Psoas muscle (tissue), 8 donors: ENCODE measurements at places on chromosomes 4 and X.

- no peak for DNase-seq
Observed at GRCh38 chrX:24643116-24643515, 4.0 kb downstream of the PCYT1B start.

DNA sequence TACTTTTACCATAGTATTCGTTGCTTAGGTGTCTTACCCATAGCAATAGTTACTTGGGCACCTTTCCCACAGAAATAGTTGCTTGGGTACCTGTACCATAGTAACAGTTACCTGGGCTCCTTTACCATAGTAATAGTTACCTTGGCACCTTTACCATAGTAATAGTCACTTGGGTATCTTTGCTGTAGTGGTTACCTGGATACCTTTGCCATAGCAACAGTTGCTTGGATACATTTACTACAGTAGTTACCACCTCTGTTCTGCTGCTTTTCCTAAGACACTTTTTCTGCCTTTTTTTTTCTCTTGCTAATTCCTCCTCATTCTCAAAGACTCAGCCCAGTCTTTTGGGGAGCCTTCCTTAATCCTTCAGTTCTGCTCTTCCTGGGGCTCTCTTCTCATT lies 272.8 kb upstream of the PUDP start:
- no peak for DNase-seq

DNA sequence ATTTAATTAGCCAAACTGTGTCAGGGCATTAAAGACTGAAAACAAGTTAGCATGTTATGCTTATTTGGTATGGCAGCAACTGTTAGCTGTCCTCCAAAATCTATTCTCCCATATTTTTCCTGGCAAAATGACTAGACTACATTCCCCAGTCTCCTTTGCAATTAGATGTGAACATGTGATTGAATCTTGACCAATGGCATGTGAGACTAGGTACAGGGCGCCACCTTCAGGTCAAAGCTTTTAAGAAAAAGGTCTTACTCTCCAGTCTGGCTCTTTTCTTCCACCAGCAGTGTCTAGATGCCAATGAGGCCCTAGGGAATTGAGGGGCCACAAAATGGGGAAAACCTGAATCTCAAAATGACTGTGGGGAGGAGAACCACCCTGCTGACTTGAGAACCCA lies 408.2 kb downstream of the SMARCA1 start:
- DNase-seq = no peak

DNA sequence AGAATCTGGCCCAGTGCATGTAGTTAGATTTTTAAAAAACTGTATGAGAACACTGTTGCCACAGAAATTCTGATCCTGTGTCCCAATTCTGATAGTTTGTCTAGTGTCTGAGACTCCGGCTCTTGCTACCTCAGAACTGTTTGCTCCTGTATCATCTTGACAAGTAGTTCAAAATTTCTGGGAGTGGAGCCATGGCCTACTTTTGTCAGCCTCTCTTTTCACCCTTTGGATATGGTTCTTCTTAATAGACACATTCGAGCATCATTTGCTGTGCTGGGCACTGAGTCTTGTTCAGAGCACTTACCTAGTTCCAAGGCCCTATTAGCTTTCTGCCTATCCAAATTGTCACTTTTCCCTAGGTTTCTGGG lies 46.9 kb downstream of the ATP10D start:
- no peak for DNase-seq

DNA sequence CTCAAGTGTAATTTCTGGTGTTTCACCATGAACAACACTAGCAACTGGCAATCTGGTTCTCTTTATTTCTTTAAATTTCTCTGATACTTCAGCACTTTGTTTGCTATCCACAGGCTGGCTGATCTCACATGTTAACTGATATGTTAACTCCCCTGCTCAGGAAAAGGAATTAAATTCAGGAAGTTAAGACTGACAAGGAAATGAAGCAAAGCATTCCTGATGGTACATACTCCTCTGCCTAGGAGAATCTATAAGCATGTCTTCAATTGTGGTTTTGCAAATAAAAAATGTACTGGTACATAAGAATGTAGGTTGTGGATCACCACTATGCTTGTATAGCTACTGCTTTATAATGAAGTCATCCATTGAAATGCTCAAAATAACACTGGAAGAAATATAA lies 1119.2 kb upstream of the INTU start:
- DNase-seq = no peak

DNA sequence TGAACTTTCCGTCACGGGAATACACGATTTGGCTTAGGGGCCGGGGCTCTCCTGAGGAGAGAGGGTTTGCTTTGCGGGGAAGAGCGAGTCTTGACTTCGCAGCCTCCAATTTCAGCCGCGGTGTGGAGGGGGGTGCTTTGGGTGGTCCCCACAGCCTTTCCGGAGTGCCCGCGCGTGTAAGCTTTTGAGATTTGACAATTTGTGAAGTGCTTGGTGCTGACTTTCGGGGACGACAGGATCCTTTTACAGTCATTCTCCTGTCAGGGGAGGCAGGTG lies 355 bp downstream of the SCML1 start:
- DNase-seq = no peak

GRCh38 chr4:91113130-91113706 lies 986.0 kb downstream of the CCSER1 start:
- DNase-seq = no peak

GRCh38 chr4:80806472-80806871 lies 224.0 kb upstream of the BMP3 start:
- DNase-seq = no peak

- no peak for DNase-seq
Observed at GRCh38 chrX:54891573-54891972, 29.1 kb upstream of the TRO start.

GRCh38 chr4:134200811-134201215 lies 776 bp downstream of the PABPC4L start:
- peak; percentile 32 for DNase-seq

DNA sequence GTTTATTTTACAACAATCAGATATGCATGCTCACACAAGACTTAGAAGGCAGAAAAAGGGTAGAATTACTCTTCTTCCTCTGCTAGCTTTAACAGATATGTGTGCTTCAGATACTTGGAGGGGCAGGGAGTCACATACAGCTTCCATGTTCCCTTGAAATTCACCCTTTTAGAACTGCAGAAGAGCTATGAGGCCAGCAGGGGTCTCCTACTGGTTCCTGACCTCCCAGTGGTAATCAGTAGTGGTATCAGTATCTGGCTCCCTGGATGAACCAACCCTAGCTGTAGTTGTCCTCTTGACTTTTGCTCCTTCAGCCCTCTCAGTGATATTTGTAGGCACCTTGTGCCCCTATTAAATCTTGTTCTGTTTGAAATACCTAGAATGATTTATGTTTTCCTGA lies 81.5 kb downstream of the RCHY1 start:
- DNase-seq = no peak

- no peak for DNase-seq
Observed at GRCh38 chr4:74189331-74190043, 31.6 kb downstream of the MTHFD2L start.

GRCh38 chr4:153684182-153684970 lies at the start of gene TLR2:
Gene TLR2 (plus strand): TSS chr4:153684280. CDS start chr4:153702908, 18,628 bp downstream.
- DNase-seq = peak; percentile 80

DNA sequence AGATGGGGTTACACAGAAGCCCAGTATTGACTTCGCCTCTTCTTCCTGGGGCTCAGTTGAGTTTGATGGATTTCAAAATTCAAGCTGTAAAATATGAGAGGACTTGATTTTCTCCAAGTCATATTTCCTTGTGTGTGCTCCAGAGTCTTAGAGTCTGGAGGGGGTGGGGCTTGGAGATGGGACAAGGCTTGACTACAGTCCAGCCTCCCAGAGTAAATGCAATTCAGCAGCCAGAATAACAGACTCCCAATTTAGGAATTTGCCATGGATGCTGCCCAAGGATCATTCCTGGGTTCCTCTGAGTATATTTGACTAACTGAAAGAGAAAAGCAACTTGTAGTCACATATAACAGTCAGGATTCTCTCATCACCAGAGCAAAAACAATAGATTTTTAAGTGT lies 53.7 kb upstream of the RBPJ start:
- DNase-seq = peak; percentile 77

DNA sequence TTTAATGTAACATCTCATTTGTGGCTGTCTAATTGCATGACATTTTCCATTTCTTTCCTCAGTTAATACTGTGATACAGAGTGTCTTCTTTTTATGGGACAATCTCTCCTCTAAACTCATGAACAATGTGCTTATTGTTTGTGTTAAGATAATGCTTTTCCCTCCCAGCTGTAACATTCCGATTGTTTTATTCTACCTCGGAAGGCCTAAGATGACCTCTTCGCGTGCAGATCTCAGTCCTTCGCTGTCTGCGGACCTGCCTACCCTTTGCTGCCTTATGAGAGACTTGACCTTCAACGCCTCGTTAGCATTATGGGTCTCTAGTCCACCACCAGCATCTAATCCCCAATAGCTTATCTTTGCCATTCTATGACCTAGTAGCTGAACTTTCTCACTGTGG lies 29.8 kb upstream of the ZFP42 start:
- DNase-seq = no peak

- DNase-seq = no peak
Observed at GRCh38 chr4:188262464-188262863, 123.2 kb downstream of the TRIML1 start.

DNA sequence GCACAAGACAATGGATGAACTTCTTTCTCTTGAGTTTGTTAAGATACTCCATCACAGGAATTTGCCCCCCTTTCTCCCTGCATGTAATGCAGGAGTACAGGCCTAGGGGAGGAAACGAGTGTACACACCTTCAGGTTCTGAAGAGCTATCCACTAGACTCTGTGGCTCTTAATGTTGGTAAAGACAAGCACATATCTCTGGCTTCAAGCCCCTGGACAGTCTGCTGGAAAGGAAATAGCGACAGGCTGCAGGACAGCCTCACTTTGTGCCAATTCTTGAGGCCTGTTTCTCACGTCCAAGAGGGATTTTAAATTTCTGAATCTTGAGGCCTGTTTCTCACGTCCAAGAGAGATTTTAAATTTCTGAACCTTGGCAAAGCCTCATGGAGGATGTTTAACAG lies 87.1 kb downstream of the RLIM start:
- no peak for DNase-seq

GRCh38 chrX:106948641-106949040 lies 28.4 kb downstream of the CLDN2 start:
- no peak for DNase-seq

- no peak for DNase-seq
Observed at GRCh38 chrX:42804524-42804923, 26.6 kb upstream of the PPP1R2C start.

GRCh38 chrX:40444798-40445496 lies 135.8 kb upstream of the ATP6AP2 start:
- no peak for DNase-seq

GRCh38 chr4:19879330-19879729 lies 372.4 kb upstream of the SLIT2 start:
- DNase-seq = no peak

DNA sequence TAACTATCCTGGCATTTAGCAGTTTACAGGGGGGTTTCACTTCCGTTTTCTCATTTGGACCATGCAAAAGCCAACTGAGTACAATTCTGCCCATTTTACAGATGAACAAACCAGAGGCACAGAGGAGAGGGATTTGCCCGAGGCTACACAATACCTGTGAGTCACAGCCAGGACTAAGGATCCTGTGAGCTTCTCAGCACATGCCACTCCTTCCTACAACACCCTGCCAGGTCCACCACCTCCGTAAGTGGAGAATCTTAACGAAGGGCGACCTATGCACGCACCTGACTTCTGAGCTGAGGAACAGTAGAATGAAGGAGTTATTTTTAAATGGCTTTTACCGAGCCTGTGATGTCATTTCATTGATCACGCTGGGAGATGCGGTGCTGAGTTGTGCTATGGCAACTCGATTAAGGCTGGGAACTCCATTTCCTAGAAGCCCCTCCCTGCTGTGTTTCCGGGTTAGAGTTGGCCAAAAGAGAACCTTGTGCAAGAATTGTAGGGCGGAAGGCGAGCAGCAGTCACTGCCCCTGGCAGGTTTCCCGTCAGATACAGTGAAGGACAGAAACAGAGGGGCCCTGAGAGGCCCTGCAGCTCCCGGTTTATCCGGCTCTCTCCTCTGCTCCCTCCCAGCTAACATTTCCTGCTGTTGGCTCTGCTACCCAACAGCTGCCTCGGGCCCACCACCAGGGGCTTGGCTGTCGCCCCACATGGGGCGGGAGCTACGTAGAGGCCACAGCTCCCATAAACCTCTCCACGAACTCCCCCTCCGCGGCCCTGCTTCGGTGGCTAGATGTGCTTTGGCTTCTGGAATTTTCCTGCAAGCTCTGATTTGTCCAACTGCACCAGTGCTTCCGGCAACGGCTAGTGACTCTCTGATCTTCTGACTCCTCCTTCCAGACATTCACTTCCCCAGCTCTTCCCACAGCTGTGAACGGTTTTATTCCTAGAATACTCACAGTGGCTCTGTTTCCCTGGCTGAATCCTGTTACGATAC lies 75.1 kb upstream of the USP9X start:
- peak; percentile 73 for DNase-seq

GRCh38 chr4:94332983-94333590 lies 9.5 kb downstream of the HPGDS start:
- DNase-seq = no peak

DNA sequence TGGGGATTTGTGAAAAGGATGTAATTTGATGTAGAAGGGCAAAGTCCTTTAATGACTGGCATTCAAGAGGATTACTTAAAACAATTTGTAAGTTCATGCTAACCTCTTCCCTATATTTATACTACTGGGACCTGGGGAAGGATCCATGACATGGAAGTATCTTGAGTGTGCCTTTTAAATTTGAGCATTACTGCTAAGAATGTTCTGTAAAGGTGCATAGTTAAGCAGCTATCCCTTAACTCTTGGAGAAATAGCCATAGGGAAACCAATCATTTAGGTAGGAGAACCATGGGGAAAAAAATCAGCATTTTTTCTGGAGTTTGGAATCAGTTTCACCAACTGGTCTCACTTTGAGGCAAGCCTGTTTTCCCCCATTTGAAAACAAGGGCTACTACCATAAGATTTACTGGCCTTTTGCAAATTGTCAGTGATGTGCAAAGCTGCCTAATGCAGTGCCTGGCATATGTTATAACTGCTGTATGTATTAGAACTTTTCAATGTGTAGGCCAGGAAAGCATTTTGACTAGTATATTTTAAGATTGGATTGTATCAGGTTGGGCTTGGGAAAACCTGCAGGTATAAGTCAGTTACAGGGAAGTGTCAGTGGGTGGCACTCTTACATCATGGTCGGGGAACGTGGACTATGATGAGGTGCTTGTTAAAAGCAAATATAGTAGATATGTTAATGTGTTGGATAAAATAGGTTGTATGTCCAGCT lies 72.1 kb downstream of the PRSS12 start:
- DNase-seq = no peak

DNA sequence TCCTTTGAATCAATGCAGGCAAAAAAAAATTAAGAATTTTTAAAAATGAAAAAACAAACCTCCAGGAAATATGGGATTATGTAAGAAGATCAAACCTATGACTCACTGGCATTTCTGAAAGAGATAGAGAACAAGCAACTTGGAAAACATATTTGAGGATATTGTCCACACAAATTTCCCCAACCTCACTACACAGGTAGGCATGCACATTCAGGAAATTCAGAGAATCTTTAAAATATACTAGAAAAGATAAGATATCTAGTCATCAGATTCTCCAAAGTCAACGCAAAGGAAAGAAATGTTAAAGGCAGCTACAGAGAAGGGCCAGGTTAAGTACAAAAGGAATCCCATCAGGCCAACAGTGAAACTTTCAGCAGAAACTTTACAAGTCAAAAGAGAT lies 85.6 kb downstream of the ANTXR2 start:
- no peak for DNase-seq

- no peak for DNase-seq
Observed at GRCh38 chrX:17154001-17154400, 207.5 kb downstream of the REPS2 start.

- no peak for DNase-seq
Observed at GRCh38 chr4:41429280-41429669, 108.7 kb upstream of the LIMCH1 start.
